Esophagus squamous epithelium (tissue), 5 donors: ENCODE measurements at places on chromosomes 6 and 20.

DNA sequence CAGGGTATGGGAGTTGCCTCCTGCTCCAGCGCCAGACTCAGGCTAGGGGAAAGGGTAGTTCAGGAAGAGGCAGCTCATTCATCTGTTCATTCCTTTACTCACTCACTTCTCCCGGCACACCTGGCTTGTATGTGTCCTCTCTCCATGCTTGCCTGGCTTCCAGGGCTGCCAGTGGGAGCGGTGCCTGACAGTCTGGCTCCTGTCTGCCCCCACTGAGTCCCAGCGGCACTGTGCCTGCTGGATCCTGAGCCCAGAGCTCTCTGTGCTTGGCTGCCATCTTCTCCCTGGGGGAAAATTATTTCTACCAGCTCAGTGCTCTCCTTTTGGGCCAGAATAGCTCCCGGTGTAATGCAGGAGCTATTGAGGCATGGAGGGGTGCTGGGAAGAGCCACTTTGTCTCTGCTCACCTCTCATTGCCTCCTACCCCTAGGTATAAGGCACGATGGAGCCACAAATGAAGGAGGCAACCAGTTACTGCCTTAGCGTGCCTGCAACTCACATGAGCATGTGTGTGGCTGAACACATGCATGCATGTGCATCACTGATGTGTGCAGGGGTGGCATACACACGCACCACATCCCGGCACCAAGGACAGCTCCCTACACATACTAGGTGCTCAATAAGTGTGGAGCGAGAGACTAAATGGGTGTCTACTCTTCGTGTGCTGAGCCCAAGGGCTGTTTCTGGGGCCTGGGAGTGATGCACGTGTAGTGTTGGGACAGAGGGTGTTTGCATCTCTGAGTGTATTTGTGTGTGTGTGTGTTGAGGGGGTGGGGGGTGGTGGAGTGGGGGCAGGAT, 46.6 kb downstream of the CDH22 start:
- no peak for DNase-seq

DNA sequence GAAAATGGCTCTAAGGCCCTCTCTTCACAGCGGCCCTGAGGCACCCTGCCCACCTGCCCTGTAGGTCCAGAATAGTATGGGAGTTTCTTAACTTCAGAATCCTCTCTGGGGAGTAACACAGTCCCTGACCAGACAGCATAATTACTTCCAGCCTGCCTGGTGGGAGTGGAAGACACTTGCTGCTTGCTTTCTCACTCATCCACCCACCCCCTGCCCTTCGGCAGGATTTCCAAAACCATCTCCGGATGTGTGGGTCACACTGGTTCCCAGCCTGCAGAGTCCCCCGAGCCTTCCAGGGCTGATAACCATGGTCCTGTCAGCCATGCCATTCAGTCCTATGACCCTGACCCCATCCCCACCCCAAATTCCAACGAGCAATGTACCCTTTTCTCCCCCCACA, 5.4 kb downstream of the SLC29A1 start:
- no peak for DNase-seq

GRCh38 chr6:960356-960755, 267.4 kb upstream of the EXOC2 start:
- no peak for DNase-seq

DNA sequence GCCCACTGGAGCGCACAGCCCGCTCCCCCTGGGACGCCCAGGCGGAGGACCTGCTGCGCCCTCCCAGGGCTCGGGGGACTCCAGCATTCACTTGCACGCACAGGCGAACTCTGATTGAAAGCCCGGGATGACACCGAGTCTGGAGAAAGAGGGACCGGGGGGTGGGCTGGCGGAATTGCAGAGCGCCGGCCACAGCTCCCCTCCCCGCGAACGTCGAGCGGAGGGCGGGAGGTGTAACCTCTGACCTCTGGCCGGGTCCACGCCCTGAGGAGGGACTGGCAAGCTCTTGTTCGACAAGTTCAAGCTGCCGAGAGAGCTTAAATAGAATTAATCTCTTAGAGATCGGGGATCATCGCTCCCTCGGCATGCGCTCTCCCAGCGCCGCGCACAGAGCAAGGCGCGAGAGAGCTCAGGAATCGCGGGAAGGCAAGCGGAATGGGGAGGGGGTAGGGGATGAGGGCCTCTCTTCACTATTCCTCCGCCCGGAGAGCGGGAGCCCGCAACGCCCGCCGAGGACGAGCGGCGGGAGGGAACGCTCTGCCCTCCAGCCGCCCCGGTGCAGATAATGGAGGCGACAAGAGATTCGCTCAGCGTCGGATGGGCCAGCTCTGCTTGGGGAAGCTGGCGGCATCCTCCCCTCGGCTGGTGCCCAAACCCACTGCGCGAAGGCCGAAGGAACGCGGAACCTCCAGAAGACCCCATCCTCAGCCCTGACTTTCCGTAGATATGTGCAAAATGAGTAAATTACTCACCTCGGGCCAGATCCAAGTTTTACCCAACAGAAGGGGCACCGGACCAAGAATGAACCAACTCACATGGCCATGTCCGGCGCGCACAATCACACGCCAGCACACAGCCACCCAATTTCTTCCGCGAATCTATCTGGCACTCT, 761 bp upstream of the NR2E1 start:
- DNase-seq: no peak
